ENCODE measurements at places on chromosomes 7 and 10. TPM values are rescaled to one million over a fixed set of nuclear protein-coding genes. Genes with fewer than 3 reads are reported as not detected.

Gene CNTNAP2
- 0.41 TPM for total RNA-seq

Gene LIPN
- 1.0 TPM for total RNA-seq

Gene FAM25C
- not detected for total RNA-seq

Gene PTER
- total RNA-seq: 18.1 TPM

Gene GPER1
- total RNA-seq: 11.1 TPM

Gene MRPS33
- total RNA-seq: 27.4 TPM

Gene RAB18
- 89.2 TPM for total RNA-seq

Gene KIF11
- total RNA-seq: 0.93 TPM

GRCh38 chr7:149181450-149181790 lies 13.9 kb upstream of the ZNF282 start:
- H3K4me3 ChIP-seq: no peak overlapping the region
- peaks cover 50% of the 10 kb centered on the region for H3K36me3 ChIP-seq
- no peak overlapping the region for H3K27ac ChIP-seq
- DNase-seq: no peak
- H3K4me1 ChIP-seq: peaks cover 6% of the 10 kb centered on the region

DNA sequence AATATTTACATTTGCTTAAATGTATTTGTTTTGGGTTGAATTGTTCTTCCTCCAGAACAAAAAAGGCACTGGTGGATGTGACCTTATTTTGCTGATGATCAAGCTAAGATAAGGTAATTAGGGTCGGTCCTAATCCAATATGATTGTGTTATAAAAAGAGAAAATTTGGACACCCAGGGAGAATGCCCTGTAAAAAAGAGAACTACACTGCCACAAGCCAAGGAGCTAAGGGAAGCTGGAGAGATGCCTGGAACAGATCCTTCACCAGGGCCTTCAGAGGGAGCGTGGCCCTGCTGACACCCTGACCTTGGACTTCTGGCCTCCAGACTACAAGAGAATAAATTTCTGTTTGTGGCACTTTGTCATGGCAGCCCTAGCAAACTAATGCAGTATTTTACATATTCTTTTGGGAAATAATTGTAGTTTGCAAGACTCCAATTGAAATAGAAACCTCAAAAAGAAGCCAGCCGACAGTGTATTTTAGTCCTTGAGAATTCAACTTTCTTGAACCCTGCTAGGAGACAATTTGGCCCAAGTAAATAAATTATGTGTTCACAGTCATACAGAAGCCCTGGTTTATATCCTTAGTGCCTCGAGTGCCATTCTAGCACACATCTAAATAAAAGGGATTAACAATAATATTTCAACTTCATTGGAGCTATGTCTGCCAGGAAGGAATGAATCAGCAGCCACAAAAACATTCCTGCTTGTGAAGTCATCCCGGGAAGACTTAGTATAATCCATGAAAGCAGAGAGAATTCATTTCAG lies 164.6 kb downstream of the PKD1L1 start:
- peaks cover 9% of the 10 kb centered on the region for H3K4me1 ChIP-seq
- no peaks in the 10 kb centered on the region for H3K27me3 ChIP-seq
- no peak overlapping the region for H3K4me3 ChIP-seq

GRCh38 chr10:78333362-78334143 lies 299.9 kb downstream of the RPS24 start:
- DNase-seq: no peak
- H3K27ac ChIP-seq: no peak overlapping the region
- no peaks in the 10 kb centered on the region for H3K36me3 ChIP-seq
- no peaks in the 10 kb centered on the region for H3K27me3 ChIP-seq

- no peaks in the 10 kb centered on the region for H3K36me3 ChIP-seq
- H3K4me1 ChIP-seq: peaks cover 17% of the 10 kb centered on the region
- no peak overlapping the region for H3K4me3 ChIP-seq
- no peak for DNase-seq
- no peaks in the 10 kb centered on the region for H3K27me3 ChIP-seq
These were observed 18.8 kb downstream of the SGPL1 start for GRCh38 chr10:70834441-70835151.

- no peak overlapping the region for H3K27ac ChIP-seq
- DNase-seq: no peak
- H3K4me1 ChIP-seq: no peaks in the 10 kb centered on the region
- H3K4me3 ChIP-seq: no peak overlapping the region
These were observed 470.1 kb upstream of the ADARB2 start for GRCh38 chr10:2207246-2207922.

DNA sequence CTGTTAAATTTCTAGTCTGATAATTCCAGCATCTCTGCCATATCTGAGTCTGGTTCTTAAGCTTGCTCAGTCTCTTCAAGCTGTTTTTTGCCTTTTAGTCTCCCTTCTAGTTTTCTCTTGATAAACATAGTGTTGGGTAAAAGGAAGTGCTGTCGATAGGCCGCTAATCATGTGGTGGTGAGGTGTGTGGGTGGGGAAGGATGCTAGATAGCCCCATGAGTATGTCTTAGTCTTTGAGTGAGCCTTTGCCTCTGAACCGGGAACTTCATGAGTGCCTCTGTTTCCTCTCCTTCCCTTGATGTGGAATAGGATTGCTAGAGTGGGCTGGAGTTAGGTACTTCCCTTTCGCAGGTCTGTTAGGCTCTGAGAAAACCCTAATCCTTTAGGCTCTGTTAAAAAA lies 441.8 kb downstream of the INHBA start:
- no peak overlapping the region for H3K27ac ChIP-seq
- H3K36me3 ChIP-seq: no peaks in the 10 kb centered on the region
- no peak overlapping the region for H3K4me3 ChIP-seq
- H3K4me1 ChIP-seq: no peaks in the 10 kb centered on the region
- no peak for DNase-seq

GRCh38 chr7:52897288-52897687 lies 138.1 kb upstream of the POM121L12 start:
- no peak overlapping the region for H3K27ac ChIP-seq
- H3K36me3 ChIP-seq: no peaks in the 10 kb centered on the region
- no peaks in the 10 kb centered on the region for H3K4me1 ChIP-seq
- no peaks in the 10 kb centered on the region for H3K27me3 ChIP-seq
- H3K4me3 ChIP-seq: no peak overlapping the region

- no peak overlapping the region for H3K4me3 ChIP-seq
- no peaks in the 10 kb centered on the region for H3K36me3 ChIP-seq
- no peaks in the 10 kb centered on the region for H3K4me1 ChIP-seq
- H3K27ac ChIP-seq: no peak overlapping the region
- DNase-seq: no peak
These were observed 771.4 kb downstream of the LRMDA start for GRCh38 chr10:76202777-76203176.

GRCh38 chr10:97128039-97128492 lies 57.7 kb downstream of the SLIT1 start:
- H3K4me3 ChIP-seq: no peak overlapping the region
- no peak for DNase-seq
- no peaks in the 10 kb centered on the region for H3K27me3 ChIP-seq
- no peak overlapping the region for H3K27ac ChIP-seq
- no peaks in the 10 kb centered on the region for H3K4me1 ChIP-seq

- no peak overlapping the region for H3K27ac ChIP-seq
- no peaks in the 10 kb centered on the region for H3K36me3 ChIP-seq
- H3K4me3 ChIP-seq: no peak overlapping the region
- H3K27me3 ChIP-seq: no peaks in the 10 kb centered on the region
- no peak for DNase-seq
These were observed 683.1 kb upstream of the SORCS1 start for GRCh38 chr10:107847620-107848019.

GRCh38 chr10:32226624-32227023 lies 120.3 kb downstream of the EPC1 start:
- H3K27me3 ChIP-seq: no peaks in the 10 kb centered on the region
- no peaks in the 10 kb centered on the region for H3K36me3 ChIP-seq
- H3K4me1 ChIP-seq: no peaks in the 10 kb centered on the region
- no peak overlapping the region for H3K4me3 ChIP-seq
- DNase-seq: no peak

DNA sequence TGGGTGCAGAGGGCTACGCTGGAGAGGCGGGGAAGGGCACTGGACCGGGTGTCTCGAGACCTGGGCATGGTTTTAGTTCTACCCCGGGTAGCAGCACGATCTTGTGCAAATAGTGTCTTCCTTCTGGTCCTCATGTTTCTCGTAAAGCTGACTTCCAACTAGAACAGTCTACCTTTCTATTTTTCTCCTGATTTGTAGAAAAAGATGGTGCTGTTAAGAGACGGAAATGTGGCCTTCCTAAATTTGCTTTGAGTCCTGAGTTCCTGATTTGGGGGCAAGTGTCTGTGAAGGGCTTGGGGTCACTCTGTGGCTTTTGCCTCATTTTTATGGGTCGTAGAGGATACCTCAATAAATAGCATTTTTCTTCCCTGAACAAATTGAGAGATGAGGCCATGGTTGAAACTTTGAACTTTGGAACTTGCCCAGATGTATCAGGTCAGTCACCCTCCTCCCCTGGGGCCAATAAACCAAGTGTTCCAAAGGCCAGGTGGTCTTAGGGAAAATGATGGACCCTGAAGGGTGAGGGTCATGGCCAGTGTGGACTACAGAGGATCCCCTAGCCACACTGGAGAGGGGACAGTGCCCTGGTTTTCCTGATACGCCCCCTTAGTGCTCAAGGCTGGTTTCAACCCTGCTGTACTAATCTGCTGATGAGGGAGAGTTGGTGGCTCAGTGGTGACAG lies 45.2 kb downstream of the GRK5 start:
- no peak overlapping the region for H3K4me3 ChIP-seq
- H3K27me3 ChIP-seq: no peaks in the 10 kb centered on the region
- peaks cover 54% of the 10 kb centered on the region for H3K4me1 ChIP-seq
- DNase-seq: no peak

GRCh38 chr10:125451319-125451718 lies 231.6 kb downstream of the TEX36 start:
- H3K27ac ChIP-seq: no peak overlapping the region
- H3K27me3 ChIP-seq: peaks cover 5% of the 10 kb centered on the region
- no peaks in the 10 kb centered on the region for H3K36me3 ChIP-seq
- no peaks in the 10 kb centered on the region for H3K4me1 ChIP-seq
- H3K4me3 ChIP-seq: no peak overlapping the region

GRCh38 chr7:22992874-22993840 lies 20.8 kb downstream of the HYCC1 start:
- H3K27ac ChIP-seq: no peak overlapping the region
- H3K36me3 ChIP-seq: no peaks in the 10 kb centered on the region
- no peaks in the 10 kb centered on the region for H3K27me3 ChIP-seq
- H3K4me3 ChIP-seq: no peak overlapping the region
- no peaks in the 10 kb centered on the region for H3K4me1 ChIP-seq

- H3K36me3 ChIP-seq: no peaks in the 10 kb centered on the region
- H3K27me3 ChIP-seq: no peaks in the 10 kb centered on the region
- DNase-seq: no peak
- no peak overlapping the region for H3K27ac ChIP-seq
- H3K4me1 ChIP-seq: no peaks in the 10 kb centered on the region
These were observed 116.0 kb upstream of the FZD8 start for GRCh38 chr10:35758076-35758475.

DNA sequence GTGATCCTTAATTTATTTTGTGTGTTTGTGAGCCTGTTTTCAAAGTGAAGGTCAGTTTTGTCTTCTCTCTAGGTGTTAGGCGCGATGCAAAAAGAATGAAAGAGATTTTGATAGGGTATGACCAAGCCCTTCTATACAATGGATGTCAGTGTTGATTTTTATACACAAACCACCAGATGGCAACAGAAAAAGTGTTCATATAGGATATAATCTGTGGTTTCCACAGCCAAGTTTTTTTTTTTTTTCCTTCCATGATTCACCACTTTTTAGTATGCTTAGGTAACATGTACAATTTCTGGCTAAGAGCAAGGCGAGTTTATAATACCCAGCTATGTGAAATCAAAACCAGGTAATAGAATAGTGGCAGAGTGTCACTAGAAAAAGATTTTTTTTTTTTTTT lies 8.1 kb downstream of the SDK1 start:
- H3K4me1 ChIP-seq: no peaks in the 10 kb centered on the region
- no peaks in the 10 kb centered on the region for H3K36me3 ChIP-seq
- H3K27ac ChIP-seq: no peak overlapping the region
- no peaks in the 10 kb centered on the region for H3K27me3 ChIP-seq

DNA sequence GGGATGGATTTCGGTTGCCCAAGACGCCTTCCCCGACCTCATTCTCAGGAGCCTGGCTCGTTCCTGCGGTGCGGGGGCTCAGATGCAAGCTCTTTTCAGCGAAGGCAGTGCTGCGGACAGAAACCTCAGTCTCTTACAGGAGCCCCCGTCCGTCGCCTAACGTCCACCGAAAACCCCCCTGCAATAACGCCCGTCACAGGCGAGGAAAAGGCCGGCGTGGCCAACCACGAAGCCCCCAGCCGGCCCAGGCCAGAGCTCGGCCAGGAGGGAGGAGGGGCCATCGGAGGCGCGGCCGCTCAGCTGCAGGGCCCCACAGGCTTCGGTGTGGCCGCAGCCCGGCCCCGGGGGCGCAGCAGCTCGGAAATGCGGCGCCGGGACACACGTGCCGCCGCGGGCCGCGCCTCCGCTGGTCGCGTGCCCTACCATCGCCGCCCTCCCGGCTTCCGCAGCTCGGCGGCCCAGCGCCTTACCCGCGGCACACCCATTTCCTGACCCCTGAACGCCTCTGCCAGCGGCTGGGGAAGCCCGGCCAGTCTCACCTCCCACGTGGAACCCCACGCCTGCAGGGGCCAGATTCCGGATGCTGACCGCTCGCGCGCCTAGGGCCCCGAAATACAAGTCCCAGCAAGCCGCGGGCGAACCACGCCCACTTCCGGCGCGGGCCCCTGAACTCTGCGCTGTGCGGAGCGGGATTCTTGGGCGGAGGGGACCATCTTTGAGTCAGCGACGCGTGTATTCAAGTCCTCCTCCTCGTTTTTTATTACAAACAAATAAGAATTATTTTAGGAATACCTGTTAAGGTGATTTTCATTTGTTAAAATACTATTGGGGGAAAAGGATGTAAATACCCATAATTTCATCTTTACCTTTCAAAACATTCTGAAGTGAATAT lies at the start of gene ZNF239:
Gene ZNF239 (minus strand): TSS at position 616 of the 892 bp plus-strand sequence. CDS start 16,537 bp downstream, outside the sequence.
- no peaks in the 10 kb centered on the region for H3K4me1 ChIP-seq
- H3K27ac ChIP-seq: peak within 1 kb of the TSS; percentile 68
- H3K4me3 ChIP-seq: peak within 1 kb of the TSS; percentile 61

- H3K4me1 ChIP-seq: peaks cover 4% of the 10 kb centered on the region
- no peak overlapping the region for H3K4me3 ChIP-seq
- DNase-seq: no peak
- no peaks in the 10 kb centered on the region for H3K36me3 ChIP-seq
These were observed 78.9 kb downstream of the LRRC17 start for GRCh38 chr7:102991540-102992214.

DNA sequence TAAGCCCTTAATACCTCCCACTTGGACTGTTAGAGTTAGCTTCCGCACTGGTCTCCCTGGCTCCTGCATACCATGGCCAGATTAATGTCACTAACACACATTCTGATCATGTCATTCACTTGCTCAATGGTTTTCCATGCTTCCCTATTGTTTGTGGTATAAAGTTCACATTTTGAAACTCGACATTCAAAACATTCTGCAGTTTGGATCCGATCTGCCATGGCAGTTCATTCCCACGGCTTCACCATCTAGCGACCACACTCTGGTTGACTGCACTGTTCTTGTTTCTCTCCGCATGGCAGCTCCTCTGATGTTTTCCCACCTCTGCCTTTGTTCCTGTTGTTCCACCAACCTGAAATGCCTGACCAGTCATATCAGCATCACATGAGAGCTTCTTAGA lies 87.4 kb upstream of the WAC start:
- H3K27me3 ChIP-seq: no peaks in the 10 kb centered on the region
- no peak overlapping the region for H3K27ac ChIP-seq
- no peak overlapping the region for H3K4me3 ChIP-seq
- no peaks in the 10 kb centered on the region for H3K4me1 ChIP-seq
- no peak for DNase-seq
